ENCODE measurements at places on chromosomes 2 and 18.
A peak's percentile ranks its signal among the peaks of the same experiment; 100 is the strongest.

DNA sequence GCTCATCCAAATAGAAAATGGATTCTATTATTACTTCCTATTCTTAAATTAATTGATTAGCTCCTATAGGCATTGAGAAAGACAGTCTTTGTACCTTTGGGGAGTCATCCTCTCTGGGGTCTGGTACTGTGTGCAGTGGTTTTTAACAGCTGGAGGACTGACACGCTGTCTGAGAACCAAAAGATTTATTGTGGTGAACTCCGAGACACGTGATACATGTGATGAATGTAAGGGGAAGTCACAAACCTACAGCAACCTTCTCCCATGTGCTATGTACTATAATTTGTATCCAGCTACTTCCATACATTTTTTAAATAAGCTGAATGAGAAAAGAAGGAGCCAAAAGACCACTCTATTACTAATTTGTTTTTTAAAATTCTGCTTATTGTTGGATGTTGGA, 133.7 kb downstream of the GALNT3 start:
- DNase-seq: no peak

GRCh38 chr2:100137866-100138570, 4.4 kb downstream of the AFF3 start:
- DNase-seq: no peak

- no peak for DNase-seq
Observed at GRCh38 chr18:39519741-39520140, 1954.1 kb upstream of the CELF4 start.

GRCh38 chr2:238259061-238260020, 19.5 kb upstream of the HES6 start:
- DNase-seq: no peak

GRCh38 chr2:11692966-11693521, 23.0 kb upstream of the NTSR2 start:
- peak; percentile 58 for DNase-seq

- DNase-seq: peak; percentile 14
Observed at GRCh38 chr2:73939419-73939818, 12.7 kb downstream of the DGUOK start.

GRCh38 chr2:158214431-158214830, 112.8 kb downstream of the UPP2 start:
- DNase-seq: no peak

- no peak for DNase-seq
Observed at GRCh38 chr2:99471654-99472599, 17.9 kb downstream of the REV1 start.

- DNase-seq: no peak
Observed at GRCh38 chr18:49901862-49902340, 88.6 kb upstream of the ACAA2 start.

- DNase-seq: no peak
Observed at GRCh38 chr2:38552259-38552658, 50.5 kb downstream of the HNRNPLL start.

- DNase-seq: no peak
Observed at GRCh38 chr18:26621161-26622026, 73.0 kb upstream of the KCTD1 start.

DNA sequence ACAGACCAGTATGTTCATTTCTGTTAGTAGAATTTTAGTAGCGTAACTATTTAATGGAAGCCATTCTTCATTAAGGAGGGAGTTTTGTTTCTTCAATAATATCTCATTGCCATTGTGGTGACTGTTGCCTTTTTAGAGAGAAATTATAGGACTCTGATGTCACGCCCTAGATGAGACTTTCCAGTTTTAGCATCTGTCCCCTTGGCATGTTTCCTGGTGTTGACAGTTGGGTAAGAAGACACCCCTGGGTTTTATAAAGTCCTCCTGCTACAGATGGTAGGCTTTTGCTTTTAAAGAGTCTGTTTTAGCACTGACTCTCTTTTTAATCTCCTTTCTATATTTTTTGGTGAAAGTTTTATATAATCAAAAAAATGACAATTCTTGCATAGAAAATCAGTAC, 41.9 kb downstream of the KCNJ3 start:
- no peak for DNase-seq

DNA sequence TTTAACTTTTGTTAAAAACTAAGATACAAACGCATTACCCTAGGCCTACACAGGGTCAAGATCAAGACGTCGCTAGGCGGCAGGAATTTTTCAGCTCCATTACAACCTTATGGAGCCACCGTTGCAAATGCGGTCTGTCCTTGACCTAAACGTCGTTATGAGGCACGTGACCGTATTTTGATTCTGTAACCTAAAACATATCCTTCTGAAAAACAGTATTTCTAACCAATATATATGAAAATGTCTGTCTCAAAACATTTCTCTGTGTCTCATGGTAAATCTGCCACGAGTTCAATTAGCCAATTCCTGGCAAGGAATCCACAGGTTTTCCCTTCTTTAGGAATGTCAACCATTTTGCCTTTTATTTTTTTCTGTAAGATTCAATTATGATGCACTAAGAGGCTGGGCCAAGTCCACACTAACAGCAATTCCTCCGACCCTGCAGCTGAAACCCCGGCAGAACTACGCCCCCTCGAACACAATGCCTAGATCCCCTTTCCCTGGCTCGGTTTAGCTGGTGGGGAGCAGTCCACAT, 1.7 kb downstream of the RTN4 start:
- DNase-seq: no peak

- DNase-seq: no peak
Observed at GRCh38 chr2:46382331-46383112, 85.3 kb downstream of the EPAS1 start.

All from stimulated activated naive CD4-positive, alpha-beta T cell (primary cell).